ENCODE measurements at places on chromosomes 12 and 14. TPM values are rescaled to one million over a fixed set of nuclear protein-coding genes. Genes with fewer than 3 reads are reported as not detected.

DNA sequence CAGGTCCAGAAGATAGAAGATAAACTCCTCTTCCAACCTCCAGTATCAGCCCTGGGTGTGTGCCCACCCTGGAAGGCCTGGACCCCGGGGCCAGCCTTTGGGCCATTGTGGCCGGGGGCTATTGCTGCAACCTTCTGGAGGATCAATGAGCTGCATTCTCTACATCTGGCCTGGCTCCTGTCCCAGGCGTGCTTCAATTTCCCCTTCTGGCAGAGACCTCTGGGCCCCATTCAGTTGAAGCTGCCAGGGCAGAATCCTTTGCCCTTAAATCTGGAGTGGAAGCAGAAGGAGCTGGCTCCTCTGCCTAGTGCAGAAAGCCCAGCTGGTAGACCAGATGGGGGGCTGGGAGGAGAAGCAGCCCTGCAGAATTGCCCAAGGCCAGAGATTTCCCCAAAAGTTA, 10.0 kb downstream of the NYNRIN start:
- no peak for DNase-seq
- no peak overlapping the region for H3K27ac ChIP-seq
- H3K4me1 ChIP-seq, result no peaks in the 10 kb centered on the region
- H3K36me3 ChIP-seq, result peaks cover 53% of the 10 kb centered on the region
- no peak overlapping the region for H3K4me3 ChIP-seq

GRCh38 chr14:44369401-44370123, 137.5 kb downstream of the FSCB start:
- no peaks in the 10 kb centered on the region for H3K36me3 ChIP-seq
- H3K4me1 ChIP-seq, result no peaks in the 10 kb centered on the region
- no peak overlapping the region for H3K27ac ChIP-seq
- no peaks in the 10 kb centered on the region for H3K27me3 ChIP-seq
- DNase-seq, result no peak
- no peak overlapping the region for H3K4me3 ChIP-seq

GRCh38 chr14:57898837-57899572, 33.1 kb upstream of the SLC35F4 start:
- H3K27ac ChIP-seq, result no peak overlapping the region
- H3K36me3 ChIP-seq, result no peaks in the 10 kb centered on the region
- no peak overlapping the region for H3K4me3 ChIP-seq
- no peaks in the 10 kb centered on the region for H3K4me1 ChIP-seq

FGF23 gene
- total RNA-seq, result not detected

SIX6 gene
- not detected for total RNA-seq

GRCh38 chr14:84804468-84804867, 725.5 kb upstream of the FLRT2 start:
- H3K27me3 ChIP-seq, result no peaks in the 10 kb centered on the region
- no peaks in the 10 kb centered on the region for H3K4me1 ChIP-seq
- DNase-seq, result no peak
- H3K27ac ChIP-seq, result no peak overlapping the region
- H3K4me3 ChIP-seq, result no peak overlapping the region

DPPA3 gene
- total RNA-seq, result not detected

GRCh38 chr12:105261010-105261409, 25.0 kb upstream of the APPL2 start:
- no peaks in the 10 kb centered on the region for H3K36me3 ChIP-seq
- no peak overlapping the region for H3K27ac ChIP-seq
- no peaks in the 10 kb centered on the region for H3K4me1 ChIP-seq
- H3K4me3 ChIP-seq, result no peak overlapping the region

ENDOU gene
- not detected for total RNA-seq

DNA sequence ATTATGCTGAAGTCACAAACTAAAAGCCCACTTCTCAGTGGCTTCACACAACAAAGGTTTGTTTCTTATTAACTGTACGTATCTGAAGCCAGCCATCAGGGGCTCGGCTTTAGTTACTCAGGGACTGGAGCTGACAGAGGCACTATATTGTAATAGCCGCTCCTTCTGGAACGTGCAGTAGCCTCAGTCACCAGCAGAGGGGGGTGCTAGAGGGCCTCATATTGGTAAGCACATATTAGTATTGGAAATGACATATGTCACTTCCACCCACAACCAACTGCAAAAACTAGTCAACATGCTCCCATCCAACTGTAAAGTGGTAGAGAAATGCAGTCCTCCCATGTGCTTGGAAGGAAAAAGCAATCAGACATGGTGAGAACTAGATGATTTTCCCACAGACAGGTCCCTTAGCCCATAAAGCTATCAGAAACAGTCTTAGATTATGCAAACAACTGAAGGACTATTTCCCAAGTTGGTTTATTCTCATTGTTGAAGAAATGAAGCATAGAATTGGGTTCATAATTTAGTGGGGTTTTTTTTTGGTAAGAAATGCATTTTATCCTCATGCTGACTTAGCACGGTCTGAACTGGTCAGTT, 183.6 kb upstream of the G2E3 start:
- no peak overlapping the region for H3K4me3 ChIP-seq
- H3K4me1 ChIP-seq, result no peaks in the 10 kb centered on the region
- H3K27ac ChIP-seq, result no peak overlapping the region
- DNase-seq, result peak; percentile 57
- no peaks in the 10 kb centered on the region for H3K36me3 ChIP-seq

DNA sequence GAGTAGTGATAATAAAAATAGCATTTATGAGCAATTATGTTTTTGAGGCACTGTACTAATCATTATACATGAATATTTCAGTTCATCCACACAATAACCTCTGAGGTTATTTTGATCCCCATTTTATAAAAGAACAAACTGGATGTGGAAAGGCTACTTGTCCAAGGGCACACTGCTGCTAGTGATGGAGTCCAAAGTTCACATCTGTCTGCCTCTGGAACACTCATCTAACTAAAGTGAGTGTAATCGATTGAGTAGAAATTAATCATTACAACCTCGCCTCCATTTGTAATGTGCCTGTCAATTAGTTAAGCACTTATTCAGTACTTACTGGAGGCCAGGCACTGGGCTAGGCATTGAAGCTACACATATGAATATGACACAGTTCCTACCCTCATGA, 55.4 kb downstream of the TMEM260 start:
- H3K27me3 ChIP-seq, result no peaks in the 10 kb centered on the region
- no peaks in the 10 kb centered on the region for H3K4me1 ChIP-seq
- no peak overlapping the region for H3K4me3 ChIP-seq
- peaks cover 54% of the 10 kb centered on the region for H3K36me3 ChIP-seq
- no peak for DNase-seq

GRIP1 gene
- 8.0 TPM for total RNA-seq

PLEK2 gene
- 6.5 TPM for total RNA-seq

GRCh38 chr12:47604221-47604873, 101.5 kb downstream of the RPAP3 start:
- DNase-seq, result no peak
- H3K27ac ChIP-seq, result no peak overlapping the region
- no peaks in the 10 kb centered on the region for H3K36me3 ChIP-seq
- no peak overlapping the region for H3K4me3 ChIP-seq

GRCh38 chr14:52018252-52018651, 28.9 kb downstream of the RTRAF start:
- H3K36me3 ChIP-seq, result peaks cover 57% of the 10 kb centered on the region
- H3K27me3 ChIP-seq, result no peaks in the 10 kb centered on the region
- no peak overlapping the region for H3K4me3 ChIP-seq
- DNase-seq, result peak; percentile 65
- H3K4me1 ChIP-seq, result no peaks in the 10 kb centered on the region

GRCh38 chr12:40325349-40325960, 100.7 kb downstream of the LRRK2 start:
- H3K27me3 ChIP-seq, result no peaks in the 10 kb centered on the region
- H3K4me1 ChIP-seq, result no peaks in the 10 kb centered on the region
- no peak for DNase-seq
- H3K36me3 ChIP-seq, result peaks cover 26% of the 10 kb centered on the region
- no peak overlapping the region for H3K27ac ChIP-seq

P2RX2 gene
- total RNA-seq, result not detected

DNA sequence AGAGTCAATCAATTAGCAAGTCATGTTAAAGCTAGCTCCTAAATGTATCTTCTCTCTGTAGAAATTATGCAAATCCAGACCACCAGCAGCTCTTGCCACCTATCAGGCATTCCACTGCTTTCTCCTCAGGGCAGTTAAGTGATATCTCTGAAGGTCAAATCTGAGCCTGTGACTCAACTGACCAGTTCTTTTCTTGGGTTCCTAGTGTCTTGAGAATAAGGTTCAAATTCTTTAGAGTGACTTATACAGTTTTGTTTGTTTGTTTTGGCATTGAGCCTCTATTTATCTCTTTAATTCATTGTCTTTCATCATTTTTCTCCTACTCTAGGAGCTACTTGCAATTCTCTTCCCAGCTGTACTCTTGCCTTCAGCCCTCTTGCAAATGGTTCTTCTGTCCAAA, 2.5 kb upstream of the LRIG3 start:
- DNase-seq, result no peak
- H3K27ac ChIP-seq, result peak overlapping the region; percentile 59
- H3K27me3 ChIP-seq, result no peaks in the 10 kb centered on the region
- no peaks in the 10 kb centered on the region for H3K36me3 ChIP-seq
- H3K4me3 ChIP-seq, result no peak overlapping the region

- H3K4me1 ChIP-seq, result peaks cover 87% of the 10 kb centered on the region
- no peaks in the 10 kb centered on the region for H3K27me3 ChIP-seq
- H3K27ac ChIP-seq, result no peak overlapping the region
- no peak for DNase-seq
- H3K4me3 ChIP-seq, result no peak overlapping the region
- no peaks in the 10 kb centered on the region for H3K36me3 ChIP-seq
Measured at GRCh38 chr12:93419388-93420034, 22.2 kb downstream of the UBE2N start.
